Liver (tissue), 10 donors: ENCODE measurements at places on chromosomes 16 and 17. TPM values are rescaled to one million over a fixed set of nuclear protein-coding genes. Genes with fewer than 3 reads are reported as not detected.

- DNase-seq, result peak; percentile 53
Measured at GRCh38 chr17:44287651-44288050, 19.7 kb upstream of the SLC4A1 start.

DNA sequence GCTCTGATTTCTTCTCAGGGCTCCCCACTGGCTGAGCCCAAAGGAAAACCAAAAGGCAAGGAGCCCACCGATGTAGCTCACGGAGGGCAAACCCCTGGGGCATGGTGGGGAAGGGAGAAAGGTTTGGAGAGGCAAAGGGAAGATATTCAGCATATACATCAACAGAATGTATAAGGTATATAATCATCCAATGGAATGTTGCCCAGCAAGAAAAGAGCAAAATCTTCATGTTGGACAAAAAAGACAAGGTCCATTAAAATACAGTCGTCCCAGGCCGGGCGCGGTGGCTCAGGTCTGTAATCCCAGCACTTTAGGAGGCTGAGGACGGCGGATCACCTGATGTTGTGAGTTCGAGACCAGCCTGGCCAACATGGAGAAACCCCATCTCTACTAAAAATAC, 1.6 kb downstream of the CPPED1 start:
- no peak for DNase-seq

GRCh38 chr17:62745806-62746205, 62.3 kb downstream of the MARCHF10 start:
- no peak for DNase-seq

DNA sequence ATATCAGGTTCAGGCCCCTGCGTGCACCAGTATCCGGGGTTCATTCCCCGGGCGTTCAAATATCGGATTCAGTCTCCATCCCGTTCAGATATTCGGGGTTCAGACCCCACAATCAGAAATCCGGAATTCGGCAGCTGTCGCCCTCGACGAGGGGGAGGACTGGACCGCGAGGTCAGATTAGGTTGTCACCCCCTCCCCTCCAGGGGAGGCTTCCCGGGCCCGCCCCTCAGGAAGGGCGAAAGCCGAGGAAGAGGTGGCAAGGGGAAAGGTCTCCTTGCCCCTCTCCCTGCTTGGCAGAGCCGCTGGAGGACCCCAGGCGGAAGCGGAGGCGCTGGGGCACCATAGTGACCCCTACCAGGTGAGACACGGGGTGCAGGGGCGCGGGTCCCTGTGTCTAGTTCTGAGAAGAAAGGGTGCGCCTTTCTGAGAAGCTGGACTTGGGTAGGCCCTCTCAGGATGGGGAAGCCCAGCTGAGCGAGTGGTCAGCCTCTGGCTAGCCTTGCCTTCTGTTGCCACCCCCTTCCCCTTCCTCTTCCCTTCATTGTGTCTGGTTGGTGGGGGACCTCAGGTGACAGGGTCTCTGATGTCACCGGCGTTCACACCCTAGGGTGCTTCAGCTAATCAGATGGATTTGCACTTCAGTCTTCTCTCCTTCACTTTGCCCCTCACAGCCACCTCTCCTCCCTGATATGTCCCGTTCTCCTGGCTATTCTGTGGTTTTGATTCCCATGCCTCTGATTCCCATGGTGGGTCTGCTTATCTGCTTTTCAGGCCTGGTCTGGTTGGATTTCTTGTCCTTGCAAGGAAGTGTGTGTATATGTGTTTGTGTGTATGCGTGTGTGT, 844 bp downstream of the TAOK2 start:
- DNase-seq, result no peak

GRCh38 chr17:78496311-78496710, 80.9 kb downstream of the DNAH17 start:
- DNase-seq, result no peak

- no peak for DNase-seq
Measured at GRCh38 chr16:72935896-72936295, 112.0 kb downstream of the ZFHX3 start.

- no peak for DNase-seq
Measured at GRCh38 chr16:4113358-4114256, 2.6 kb downstream of the ADCY9 start.

GRCh38 chr16:52561910-52562741, 15.2 kb upstream of the TOX3 start:
- DNase-seq, result no peak

DNA sequence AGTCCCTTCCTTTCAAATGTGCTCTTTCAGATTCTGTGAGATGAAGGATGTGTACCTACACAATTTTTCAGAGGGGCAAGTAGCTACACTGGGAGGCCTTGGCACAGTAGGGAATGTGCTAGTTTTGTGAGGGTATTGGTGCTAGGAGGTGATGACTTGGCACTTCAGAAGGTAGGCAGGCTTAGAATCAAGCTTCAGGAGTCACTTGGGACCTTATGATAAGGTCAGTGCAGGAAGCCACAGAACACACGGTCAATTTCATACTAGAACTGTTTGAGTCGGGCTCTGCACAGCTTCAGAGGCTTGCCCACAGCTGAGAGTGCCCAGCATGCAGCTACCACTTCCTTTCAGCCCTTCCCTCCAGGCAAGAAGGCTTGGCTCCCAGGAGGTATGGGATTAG, 6.1 kb downstream of the CMTM1 start:
- no peak for DNase-seq

- no peak for DNase-seq
Measured at GRCh38 chr17:19305761-19306159, 56.8 kb downstream of the B9D1 start.

GRCh38 chr16:67741118-67741517, 22.0 kb upstream of the GFOD2 start:
- no peak for DNase-seq

DNA sequence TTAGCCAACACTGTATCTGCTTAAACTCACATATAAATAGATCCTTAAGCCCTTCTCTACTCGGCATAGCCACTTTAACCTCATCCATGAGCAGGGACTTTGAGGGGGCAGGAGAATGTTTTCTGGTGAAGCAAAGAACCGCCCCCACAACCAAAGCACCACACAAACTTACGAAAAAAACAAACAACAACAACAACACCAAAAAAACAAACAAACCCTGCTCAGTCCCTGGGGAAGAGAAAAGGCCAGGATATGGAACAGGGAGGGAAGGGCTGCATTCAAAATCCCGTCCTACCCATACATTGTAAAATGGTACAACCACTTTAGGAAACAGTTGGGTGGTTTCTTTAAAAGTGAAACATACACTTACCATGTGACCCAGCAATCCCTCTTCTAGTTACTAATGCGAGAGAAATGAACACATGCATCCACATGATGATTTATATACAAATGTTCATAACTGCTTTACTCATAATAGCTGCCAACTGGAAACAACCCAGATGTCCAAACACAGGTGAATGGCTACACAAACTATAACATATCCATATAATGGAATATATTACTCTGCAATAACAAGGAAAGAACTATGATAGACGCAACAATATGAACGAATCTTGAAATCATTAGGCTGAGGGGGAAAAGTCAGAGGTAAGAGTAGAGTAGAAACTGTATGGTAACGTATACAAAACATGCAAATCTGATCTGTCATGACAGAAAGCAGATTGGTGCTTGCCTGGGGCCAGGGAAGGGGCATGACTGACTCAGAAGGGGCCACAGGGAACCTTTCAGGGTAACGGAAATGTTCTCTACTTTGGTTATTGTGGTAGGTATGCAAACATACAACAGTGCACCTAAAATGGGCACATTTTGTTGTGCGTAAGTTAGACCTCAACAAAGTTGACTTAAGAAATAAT, 37.7 kb upstream of the TOB1 start:
- no peak for DNase-seq

DNA sequence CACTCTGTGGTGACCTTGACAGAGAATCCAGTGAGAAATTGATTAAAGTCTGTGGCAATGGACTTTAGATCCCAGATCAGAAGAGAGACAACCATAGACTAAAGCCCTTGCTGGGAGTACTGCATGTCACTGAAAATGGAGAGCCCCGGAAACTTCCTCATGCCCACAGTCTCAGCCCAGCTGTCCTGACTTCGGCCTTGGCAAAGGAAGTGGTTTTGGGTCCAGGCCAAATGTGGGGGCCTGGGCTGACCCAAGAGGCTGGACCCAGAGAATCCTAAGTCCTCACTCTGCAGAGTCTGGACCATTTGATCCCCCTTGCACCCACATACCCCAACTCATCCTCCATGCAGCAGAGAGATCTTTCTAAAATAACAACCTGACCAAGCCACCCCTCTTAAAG, 4.7 kb upstream of the BEAN1 start:
- no peak for DNase-seq

DNA sequence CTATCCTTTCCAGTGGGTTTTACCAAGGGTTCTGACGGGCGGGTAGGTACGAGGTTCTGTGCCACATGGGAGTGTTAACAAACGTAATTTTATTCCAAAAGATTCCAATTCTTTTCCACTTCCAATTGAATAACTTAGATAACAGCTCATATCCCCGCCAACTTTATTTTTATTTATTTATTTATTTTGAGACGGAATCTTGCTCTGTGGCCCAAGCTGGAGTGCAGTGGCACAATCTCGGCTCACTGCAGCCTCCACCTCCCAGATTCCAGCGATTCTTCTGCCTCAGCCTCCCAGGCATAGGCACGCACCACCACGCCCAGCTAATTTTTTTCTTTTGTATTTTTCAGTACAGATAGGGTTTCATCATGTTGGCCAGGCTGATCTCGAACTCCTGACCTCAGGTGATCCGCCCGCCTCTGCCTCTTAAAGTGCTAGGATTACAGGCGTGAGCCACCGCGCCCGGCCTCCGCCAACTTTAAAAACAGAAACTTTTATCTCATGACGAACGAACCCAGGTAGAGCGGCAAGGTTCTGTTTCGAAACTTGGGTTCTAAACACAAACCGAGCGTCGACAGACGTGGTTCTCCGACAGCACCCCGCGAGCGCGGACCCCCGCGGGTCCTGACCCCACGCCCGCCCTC, 613 bp downstream of the ECI1 start:
- DNase-seq, result no peak

DNA sequence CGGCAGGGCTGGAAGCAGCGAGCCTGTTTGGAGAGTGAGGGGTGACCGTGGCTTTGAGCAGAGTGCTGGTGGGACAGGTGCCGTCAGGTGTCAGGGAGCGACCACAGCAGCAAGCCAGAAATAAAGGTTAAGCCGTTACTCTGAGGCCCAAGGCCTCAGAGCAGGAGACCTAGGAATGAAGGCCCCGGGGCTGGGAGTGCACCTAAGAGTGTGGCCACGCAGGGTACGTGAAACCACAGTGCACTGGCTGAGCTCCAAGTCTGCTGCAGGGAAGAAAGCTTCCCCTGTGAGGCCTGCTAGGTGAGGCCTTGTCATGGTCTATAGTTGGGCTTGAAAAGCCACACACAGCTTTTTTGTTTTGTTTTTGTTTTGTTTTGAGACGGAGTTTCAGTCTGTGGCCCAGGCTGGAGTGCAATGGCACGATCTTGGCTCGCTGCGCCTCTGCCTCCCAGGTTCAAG, 8.7 kb downstream of the CLUAP1 start:
- no peak for DNase-seq

- DNase-seq, result no peak
Measured at GRCh38 chr16:57564571-57565270, 22.3 kb downstream of the ADGRG5 start.

DNA sequence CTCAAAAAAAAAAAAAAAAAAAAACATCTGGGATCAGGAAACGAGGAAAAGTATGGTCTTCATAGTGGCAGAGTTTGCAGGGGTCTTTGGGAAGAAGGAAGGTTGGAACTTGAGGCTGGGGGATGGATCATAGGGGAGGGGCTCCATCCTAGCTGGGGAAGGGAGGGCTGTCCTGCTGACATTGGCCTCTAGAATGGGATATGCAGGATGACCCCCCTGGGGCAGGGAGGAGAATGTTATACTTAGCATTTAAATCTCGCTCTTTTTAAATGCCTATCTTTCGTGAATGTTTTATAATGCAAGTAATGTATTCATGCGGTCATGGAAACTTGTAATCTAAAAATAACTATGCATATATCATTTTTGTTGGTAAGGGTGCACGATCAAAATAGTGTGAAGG, 33.2 kb downstream of the TMEM235 start:
- DNase-seq, result no peak

- DNase-seq, result no peak
Measured at GRCh38 chr16:52073024-52073423, 473.9 kb downstream of the TOX3 start.

The PRR11 gene
- 0.17 TPM for total RNA-seq

The MARVELD3 gene
- total RNA-seq, result 4.9 TPM

The COG8 gene
- 28.8 TPM for total RNA-seq

The BCAR1 gene
- total RNA-seq, result 10.1 TPM

The PIMREG gene
- not detected for total RNA-seq

The RSKR gene
- total RNA-seq, result 1.8 TPM
